ENCODE measurements at places on chromosomes 7 and 10.

GRCh38 chr7:2539031-2539911 lies 16.1 kb downstream of the BRAT1 start:
- no peak for DNase-seq

- no peak for DNase-seq
Observed at GRCh38 chr7:120731271-120731670, 126.7 kb downstream of the TSPAN12 start.

- DNase-seq: no peak
Observed at GRCh38 chr7:144869082-144869481, 33.2 kb upstream of the TPK1 start.

GRCh38 chr7:29573567-29573966 lies 9.9 kb downstream of the PRR15 start:
- no peak for DNase-seq

DNA sequence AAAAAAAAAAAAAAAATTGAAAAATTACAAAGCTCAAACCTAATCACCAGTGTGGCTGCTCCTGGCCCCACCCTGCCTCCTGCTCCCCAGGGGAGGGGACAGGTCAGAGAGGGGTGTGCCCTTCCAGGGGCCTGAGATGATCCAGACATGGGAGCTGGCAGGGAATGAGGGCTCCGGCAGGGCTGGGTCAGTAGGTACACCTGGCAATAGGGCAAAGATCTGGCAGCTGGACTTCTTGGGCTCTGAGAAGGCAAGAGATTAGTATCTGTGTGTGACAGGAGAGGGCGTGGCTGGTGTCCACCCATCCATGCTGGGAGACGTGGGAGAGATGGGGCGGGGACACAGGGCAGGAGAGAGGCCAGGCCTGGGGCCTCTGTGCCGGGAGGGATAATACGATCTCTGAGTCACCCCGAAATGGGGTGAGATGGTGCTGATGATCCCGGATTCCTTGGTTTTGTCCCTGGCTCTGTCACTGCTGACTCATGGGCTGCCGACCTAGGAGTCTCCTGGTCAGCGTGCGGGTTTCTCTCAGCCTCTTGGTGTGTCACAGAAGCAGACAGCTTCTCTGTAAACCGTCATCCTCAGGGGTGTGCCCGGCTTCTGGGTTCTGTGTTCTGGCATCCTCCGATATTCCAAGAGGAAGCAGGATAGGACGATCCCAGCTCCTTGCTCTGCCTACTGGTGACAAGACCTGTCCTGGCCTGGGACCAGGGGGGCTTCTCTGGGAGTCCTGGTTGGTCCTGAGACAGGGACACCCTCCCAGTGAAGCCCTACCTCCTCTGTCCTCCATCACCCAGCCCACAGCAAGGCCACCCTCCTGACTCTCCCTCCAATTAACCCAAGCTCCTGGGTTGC lies 8.2 kb upstream of the CLDN4 start:
- DNase-seq: no peak

GRCh38 chr7:34192906-34193305 lies 287.6 kb downstream of the BMPER start:
- DNase-seq: no peak

DNA sequence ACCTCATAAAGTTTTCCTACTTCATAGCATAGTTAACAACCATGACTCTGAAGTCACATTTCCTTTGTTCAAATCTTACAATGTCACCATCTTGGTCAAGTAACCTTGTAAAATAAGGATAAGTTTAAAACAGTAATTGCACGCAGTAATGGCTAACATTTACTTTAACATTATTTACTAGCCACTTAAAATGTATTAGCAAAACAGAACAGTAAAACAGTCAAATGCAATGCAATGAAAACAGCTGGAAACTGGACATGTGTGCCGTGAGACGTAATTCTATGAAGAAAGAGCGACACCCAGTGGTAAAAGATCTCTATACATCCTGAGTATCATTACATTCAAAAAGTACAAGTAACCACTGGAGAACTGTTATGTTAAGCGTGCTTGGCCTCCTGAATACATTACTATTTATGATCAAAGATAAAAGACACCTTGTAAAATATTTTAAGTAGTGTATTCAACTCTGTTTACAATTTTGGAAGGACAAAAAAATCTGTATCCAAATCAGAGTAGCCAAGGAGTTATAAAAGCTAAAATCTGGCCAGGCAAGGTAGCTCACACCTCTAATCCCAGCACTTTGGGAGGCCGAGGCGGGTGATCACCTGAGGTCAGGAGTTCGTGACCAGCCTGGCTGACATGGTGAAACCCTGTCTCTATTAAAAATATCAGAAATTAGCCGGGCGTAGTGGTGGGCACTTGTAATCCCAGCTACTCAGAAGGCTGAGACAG lies 27.2 kb downstream of the ATE1 start:
- DNase-seq: no peak

DNA sequence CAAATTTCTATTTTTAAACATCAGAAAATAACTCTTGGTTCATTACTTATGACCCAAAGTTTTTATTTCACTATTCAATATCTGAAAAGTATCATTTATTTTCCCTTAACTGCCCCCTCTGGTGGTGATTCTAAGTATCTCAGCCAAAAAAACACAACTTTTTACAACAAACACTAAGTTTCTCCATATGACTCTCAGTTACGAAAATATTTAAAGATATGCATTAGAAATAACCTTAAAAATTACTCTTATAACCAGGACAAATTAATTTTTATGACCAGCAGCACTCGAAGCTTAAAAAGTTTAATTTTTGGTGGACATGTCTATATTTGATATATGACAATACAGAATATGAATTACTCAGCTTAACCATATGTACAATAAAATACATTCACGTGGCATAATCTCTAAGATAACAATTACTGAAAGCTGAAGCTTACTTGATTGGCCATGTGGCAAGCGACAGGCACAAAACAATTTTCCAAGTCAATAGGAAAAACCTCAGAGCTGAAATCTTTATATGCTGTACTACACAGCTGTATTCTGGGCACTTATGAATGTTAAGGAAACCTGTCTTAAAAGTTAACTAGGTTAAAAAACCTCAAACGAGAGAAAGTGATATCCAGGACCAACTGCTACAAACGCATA lies 2.3 kb downstream of the HNRNPA2B1 start:
- no peak for DNase-seq

DNA sequence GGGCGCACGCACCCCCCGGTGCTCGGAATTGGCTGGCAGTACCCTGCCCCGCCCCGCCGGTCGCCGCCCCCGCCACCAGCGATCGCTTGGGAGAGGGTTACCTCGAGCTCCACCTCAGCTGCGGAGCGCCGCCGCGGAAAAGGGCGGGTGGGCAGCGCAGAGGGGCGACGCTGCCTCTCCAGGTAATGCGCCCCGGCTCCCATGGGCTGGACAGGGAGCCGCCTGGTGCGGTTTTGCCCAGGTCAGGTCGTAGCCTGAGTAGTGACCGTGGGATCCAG lies 1.3 kb downstream of the PFKFB3 start:
- DNase-seq: peak; percentile 27

- DNase-seq: no peak
Observed at GRCh38 chr10:75606203-75606779, 174.9 kb downstream of the LRMDA start.

DNA sequence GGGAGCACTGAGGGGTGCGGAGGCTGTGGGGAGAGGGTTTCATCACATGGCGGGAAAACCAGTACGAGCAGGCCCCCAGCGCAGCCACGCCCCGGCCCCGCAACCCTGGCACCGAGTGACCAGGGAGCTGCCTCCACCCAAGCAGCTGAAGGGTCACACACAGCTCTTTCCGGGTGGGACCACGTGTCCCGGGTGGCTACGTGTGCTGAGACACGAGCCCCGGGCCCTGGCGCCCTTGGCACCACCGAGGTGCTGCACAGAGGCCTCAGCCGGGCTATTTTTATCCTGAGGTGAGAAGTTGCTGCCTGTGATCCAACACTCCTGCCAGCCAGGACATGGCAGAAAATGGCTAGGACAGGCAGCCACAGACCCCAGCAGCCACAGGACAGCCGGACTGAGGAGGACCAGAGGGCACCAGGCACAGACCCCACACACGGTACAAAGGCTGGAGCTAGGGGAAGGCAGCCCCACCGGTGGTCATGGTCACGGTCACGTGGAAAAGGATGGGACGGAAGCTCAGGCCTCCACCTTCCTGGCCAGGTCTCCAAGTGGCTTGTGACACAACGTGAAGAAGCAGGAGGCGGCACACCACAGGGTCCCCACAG lies 223.7 kb downstream of the MAD1L1 start:
- no peak for DNase-seq

GRCh38 chr7:133126422-133126821 lies 44.5 kb upstream of the CHCHD3 start:
- DNase-seq: no peak

GRCh38 chr7:40583667-40584444 lies 449.1 kb downstream of the SUGCT start:
- DNase-seq: no peak

GRCh38 chr7:40474790-40475680 lies 340.2 kb downstream of the SUGCT start:
- DNase-seq: no peak

GRCh38 chr7:69204943-69205342 lies 393.3 kb upstream of the AUTS2 start:
- no peak for DNase-seq
